Stimulated activated CD4-positive, alpha-beta T cell treated with anti-CD3 and anti-CD28 coated beads, Interleukin-4, amount 100 ng/mL, for 48 hours (primary cell): ENCODE measurements at places on chromosomes 6 and 20.

GRCh38 chr20:53809728-53810365 lies 216.2 kb upstream of the ZNF217 start:
- no peak for DNase-seq

DNA sequence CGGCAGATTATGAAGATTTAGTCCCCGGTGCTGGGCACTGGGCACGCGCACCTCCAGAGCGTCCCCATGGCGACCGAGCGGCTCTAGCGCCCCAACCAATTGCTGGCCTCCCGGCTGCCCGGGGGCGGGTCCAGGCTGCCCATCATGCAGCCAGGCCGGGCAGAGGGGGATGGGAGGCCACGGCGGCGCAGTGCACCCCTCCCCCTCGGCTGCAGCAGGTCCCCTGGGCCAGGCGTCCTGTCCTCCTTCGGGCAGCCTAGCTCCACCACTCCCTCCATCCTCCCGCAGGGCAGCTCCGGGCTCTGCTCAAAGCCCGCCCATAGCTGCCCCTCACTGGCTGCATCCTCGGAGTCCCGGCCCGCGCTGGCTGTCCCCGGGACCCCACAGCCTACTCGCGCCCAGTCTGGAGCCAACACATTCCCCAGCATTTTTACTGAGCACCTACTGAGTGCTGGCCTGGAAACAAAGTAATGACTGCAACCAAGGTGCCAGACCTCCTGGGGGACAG lies 99.4 kb downstream of the ASXL1 start:
- no peak for DNase-seq

DNA sequence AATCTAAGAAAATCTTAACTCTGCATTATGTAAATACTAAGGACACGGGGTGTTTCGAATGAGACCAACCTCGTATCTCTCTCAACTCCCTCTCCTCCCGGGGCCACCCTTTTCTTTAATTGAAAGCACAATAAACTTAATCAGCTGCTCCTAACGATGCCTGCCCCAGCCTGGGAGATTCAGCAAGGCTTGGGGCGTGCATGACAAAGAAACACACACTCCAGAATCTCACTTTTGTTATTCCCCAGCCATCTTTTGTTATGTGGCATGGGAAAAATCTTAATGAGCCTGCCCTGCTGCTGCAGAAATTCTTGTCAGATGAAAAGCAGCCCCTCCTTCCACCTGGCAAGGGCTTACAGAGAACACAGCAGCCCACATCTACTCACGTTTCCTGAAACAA lies 117.4 kb downstream of the TTLL2 start:
- no peak for DNase-seq

DNA sequence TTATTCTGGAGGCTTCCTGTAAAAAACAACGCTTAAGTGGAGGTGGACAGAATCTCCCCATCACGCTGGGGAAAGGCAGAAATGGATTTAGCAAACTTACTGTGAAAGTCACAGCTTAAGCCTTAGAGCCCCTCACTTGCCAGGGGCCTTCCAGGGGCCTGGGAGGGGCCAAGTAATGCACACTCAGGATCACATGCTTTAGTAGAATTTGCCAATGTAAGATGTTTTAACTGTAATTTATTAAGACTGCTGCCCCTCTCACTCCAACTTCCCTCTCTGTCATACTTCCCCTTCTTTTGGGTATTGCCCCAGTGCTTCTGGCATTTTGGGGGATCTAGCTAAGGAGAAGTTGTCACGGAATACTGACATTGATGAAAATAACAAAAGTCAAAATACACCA lies 12.6 kb upstream of the ADA start:
- no peak for DNase-seq

GRCh38 chr6:27839626-27840475 lies 72.3 kb downstream of the OR2B2 start:
- no peak for DNase-seq

- DNase-seq: no peak
These were observed 92.2 kb downstream of the CEP162 start for GRCh38 chr6:84135291-84135690.

GRCh38 chr6:6503191-6503590 lies 85.3 kb upstream of the LY86 start:
- DNase-seq: no peak

DNA sequence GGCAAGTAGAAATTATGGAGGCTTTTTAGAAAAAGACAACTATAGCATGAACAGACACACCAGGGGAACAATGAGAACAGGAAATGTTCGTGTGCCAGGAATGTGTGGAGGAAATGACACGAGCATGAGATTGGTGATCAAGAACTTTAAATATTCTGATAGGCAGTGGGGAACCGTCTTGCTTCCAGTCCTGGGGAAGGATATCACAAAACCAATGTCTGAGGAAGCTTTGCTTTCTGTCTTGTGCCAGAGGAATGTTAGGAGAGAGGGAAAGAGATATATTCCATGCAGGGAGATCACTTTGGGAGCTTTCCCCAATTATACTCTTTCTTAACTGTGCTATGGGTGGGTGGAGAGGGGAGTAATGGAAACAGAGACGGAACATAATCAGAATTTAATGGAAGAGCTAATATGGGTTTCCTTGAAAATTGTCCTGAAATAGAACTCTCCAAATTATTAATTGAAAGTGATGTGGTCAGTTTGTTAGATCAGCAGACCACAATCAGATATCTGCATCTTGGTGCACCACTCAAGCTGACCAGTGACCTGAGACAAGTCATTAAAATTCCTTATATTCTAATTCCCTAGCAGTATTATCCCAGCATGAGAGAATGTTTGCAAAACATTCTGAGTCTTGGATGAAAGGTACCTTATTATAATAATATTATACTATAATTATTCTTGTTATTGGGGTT lies 178.2 kb downstream of the SOX4 start:
- no peak for DNase-seq

DNA sequence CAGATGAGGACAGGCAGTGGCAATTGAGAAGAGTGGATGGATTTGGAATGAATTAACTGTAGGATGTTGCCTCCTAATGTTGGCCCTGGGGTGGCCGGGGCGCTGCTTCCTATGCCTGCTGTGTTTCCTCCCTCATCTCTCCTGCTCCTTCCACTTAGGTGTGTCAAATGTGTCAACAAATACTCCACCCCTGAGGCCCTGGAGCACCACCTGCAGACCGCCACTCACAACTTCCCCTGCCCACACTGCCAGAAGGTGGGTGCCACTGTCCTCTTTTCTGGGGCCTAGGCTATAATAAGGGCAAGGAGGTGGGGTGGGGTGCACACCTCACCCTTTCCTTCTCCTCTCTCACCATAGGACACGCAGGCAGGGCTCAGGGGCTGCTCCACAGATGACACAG lies 30.0 kb upstream of the CHMP4B start:
- DNase-seq: no peak

DNA sequence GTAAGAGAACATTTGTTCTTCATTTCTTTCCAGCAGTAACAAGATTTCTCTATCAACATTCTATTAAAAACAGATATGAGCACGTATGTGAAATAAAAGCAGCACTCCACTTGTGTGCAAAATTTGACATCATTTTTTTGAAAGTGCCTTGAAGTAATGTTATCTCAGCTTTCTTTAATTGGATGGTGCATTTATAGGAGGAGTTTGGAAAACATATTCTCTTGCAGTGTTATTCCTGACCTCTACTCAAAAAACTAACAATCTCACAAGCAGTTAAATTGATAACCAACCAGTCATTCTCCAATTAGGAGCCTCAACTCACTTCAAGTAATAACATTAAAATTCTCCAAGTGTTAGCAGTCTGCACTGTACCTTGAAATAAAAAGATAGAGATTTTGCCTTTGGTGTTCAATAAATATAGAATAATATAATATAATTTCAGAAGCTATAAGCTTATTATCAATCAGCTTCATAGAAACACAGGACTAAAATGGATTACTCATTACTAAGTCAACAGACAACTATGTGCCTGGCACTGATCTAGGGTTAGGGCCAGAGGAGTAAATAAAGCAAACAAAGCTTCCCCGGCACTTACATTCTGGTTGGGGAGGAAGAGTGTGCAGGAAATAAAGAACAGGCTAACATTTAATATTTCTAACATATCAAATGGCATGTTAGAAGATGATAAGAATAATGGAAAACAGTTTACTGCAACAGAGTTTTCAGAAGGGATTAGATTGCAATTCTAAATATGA lies 149.0 kb upstream of the SGK1 start:
- no peak for DNase-seq

DNA sequence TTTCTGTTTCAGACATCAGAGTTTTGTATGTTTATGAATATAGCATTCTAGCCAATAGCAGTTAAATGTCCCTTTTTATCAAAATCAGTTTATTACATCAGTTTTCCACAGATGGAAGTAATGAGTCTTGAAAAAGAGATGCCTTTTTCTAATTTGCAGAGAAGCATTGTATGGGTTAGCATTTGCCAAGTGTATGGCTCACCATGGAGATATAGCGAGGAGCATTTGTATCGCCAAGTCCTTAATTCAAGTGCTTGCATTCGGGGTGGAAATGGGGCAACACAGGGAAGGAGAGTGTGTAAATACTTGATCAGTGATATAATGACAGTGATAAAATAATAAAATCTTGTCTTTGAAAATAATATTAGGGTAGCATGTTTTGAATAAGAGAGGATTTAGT lies 42.9 kb downstream of the TXLNB start:
- DNase-seq: no peak

- DNase-seq: no peak
These were observed 18.2 kb upstream of the AVP start for GRCh38 chr20:3102575-3103368.

DNA sequence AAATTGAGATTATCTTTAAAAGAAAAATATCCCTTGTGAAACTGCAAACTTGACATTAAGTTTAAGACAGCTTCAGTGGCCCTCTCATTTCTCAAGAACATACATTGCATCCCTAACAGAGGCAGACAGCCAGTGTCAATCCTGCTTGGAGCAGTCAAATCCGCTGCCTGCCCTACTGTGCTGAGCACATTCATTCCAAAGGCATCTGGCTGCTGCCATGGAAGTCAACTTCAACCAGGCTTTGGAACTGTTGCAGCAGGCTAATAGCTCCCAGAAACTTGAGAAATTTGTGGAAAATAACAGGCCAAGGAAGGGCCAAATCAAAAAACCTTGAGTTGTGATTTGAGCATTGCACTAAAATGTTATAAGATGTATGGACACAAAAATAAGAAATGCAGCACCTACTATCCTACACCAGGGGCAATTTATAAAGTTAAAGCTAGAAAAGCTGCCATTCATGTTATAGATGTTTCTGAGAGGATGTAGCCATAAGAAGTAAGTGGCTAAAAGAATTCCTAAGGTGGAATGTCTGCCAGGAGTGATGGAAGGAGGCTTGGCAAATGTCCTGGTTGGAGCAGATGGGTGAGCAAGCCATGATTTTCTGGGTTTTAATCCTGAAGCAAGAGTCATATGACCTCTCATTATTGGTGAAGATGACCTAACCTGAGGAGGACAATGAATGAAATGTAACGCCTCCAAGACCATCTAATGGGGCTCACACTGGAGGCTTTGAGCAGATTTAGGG lies 31.4 kb upstream of the HAO1 start:
- no peak for DNase-seq

DNA sequence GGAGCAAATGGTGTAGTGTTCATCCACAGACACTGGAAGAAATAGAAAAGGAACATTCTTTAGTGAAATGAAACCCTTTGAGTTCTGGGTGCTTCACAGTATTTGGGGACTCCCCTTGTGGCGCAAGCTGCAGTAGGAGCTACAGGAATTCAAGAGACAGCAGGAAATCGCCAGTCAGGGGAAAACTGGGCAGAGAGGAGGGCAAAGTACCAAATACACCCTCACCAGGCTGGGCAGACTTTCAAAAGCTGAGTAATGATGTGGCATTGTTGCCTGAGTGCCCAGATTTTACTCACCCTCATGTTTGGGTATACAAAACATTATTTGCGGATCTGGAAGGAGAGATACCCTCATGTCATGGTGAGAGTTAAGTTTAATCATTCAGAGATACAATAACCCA lies 97.9 kb downstream of the SOD2 start:
- DNase-seq: peak; percentile 6

DNA sequence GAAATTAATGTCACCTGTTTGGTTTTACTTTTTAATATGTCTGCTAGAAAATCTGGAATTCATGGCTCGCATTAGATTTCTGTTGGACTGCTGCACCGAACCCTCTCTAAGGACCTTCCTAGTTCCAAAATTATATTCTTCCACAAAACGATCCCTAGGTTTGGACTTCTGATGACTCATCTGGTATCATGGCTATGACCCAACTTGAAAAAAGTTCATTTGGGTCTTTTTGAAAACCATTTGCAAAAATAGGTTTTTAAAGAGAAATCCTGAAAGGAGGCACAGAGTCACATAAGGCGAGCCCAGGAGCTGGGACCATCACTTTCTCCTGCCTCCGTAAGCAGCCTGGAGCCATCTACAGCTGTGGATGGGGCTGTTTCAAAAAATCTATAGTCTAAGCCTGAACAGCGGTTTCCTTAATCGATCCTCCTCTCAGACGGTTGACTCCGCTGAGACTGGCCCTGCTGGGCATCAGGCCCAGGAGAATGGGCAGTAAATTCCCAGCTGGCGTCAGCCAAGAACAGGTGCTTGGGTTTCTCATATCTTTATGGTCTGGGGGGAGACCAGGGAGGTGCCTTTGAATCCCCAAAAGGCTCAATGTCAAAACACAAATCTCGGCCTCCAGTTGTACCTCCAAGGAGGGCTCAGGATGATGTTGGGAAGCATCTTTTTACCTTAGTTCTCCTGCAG lies 44.6 kb downstream of the SLC24A3 start:
- no peak for DNase-seq

- no peak for DNase-seq
These were observed 12.8 kb upstream of the HINT3 start for GRCh38 chr6:125943528-125944433.

GRCh38 chr6:167267921-167268401 lies 23.2 kb upstream of the UNC93A start:
- no peak for DNase-seq

GRCh38 chr6:142210606-142211005 lies 63.5 kb downstream of the VTA1 start:
- DNase-seq: no peak

DNA sequence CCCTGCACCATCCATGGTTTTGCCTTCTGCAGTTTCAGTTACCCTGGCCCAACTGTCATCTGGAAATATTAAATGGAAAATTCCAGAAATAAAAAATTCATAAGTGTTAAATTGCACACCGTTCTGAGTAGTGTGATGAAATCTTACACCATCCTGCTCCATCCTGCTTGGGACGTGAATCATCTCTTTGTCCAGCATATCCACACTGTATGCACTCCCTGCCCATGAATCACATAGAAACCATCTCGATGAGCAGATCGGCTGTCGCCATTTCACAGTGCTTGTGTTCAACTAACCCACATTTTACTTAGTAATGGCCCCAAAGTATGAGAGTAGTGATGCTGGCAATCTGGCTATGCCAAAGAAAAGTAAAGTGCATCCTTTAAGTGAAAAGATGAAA lies 105.9 kb upstream of the ID4 start:
- no peak for DNase-seq

GRCh38 chr6:170035901-170036304 lies 255.0 kb downstream of the DLL1 start:
- no peak for DNase-seq

GRCh38 chr6:111823831-111824607 lies 49.2 kb downstream of the FYN start:
- no peak for DNase-seq

DNA sequence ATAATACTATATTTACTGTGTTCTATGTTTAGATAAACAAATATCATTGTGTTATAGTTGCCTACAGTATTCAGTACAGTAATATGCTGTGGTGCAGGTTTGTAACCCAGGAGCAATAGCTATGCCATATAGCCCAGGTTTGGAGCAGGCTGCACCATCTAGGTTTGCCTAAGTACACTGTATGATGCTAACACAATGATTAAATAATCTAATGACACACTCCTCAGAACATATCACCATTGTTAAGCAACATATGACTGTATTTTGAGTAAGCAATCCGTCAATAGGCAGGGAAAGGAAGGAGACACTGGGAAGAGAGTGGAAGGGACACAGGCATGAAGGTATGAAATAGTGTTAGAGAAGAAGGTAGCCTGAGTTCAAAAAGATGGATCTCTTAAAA lies 369.9 kb downstream of the PKHD1 start:
- no peak for DNase-seq
